Common myeloid progenitor, CD34-positive (primary cell): ENCODE measurements at places on chromosomes 11 and 22.

DNA sequence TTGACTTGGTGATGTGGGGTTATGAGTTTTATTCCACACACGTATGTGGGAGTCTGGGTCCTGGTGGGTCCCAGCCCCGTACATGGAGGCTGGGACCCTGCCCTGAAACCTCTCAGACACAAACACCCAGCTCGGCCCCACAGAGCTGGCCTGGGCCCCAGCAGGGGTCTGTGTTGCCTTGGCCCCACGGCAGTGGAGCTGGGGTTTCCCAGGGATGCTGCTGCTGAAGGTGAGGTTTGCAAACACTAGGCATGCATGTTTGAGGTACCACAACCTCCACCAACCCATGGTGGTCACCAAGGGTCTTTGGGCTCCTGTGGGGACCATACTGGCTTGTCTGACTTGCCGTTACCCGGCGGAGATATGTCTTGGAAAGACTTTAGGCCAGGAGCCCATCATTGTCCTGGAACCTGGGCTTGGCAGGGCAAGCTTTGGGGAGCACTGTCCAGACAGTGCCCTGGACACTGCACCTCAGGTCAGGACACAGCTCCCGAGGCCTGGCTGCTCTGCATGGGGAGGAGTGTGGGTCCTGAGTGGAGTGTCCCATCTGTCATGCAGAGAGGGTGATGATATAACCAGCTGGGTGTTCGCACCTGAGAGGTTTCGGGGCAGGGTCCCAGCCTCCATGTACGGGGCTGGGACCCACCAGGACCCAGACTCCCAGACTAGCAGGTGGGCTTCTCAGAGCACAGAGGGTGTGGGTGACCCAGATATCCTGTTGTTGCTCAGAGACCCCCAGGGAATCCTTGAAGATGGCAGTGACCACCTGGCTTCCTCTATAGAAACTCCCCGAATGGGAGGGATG, 63.3 kb downstream of the KCNQ1 start:
- no peak for DNase-seq

DNA sequence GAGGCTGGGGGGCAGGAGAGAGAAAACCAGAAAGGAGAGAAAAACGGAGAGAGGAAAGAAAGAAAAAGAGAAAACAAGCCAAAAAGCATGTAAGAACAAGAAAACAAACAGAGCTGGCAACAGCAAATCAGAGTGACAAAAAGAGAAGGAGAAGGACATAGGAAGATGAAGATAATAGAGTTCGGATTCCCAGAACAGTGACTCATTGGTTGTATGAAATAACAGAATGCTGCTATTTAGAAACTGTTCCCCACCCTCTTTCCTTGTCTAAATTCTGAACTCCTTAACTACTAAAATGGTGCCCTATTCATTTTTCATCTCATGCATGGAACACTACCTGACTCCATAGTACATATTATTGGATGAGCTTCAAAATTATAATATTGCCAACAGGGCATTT, 317.4 kb downstream of the C11orf87 start:
- no peak for DNase-seq

DNA sequence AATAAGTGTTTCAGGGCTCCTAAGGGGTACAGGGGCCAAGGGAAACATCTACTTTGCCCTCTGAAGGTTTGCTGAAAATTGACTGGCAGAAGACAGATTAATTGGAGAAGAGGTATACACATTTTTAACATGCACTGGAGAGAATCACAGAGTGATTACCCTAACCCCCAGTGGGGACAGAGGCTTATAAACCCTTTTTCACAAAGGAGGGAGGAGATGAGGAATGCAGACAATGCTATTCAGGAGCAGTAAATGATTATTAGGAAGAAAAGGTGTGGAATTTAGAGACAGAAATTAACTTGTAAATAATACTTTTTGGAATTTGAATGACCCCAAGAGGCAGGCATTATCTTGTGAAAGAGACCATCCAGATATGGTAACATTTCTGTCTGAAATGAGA, 582.4 kb upstream of the B3GAT1 start:
- DNase-seq, result no peak

GRCh38 chr22:30265823-30266444, 717 bp downstream of the OSM start:
- DNase-seq, result peak; percentile 94

DNA sequence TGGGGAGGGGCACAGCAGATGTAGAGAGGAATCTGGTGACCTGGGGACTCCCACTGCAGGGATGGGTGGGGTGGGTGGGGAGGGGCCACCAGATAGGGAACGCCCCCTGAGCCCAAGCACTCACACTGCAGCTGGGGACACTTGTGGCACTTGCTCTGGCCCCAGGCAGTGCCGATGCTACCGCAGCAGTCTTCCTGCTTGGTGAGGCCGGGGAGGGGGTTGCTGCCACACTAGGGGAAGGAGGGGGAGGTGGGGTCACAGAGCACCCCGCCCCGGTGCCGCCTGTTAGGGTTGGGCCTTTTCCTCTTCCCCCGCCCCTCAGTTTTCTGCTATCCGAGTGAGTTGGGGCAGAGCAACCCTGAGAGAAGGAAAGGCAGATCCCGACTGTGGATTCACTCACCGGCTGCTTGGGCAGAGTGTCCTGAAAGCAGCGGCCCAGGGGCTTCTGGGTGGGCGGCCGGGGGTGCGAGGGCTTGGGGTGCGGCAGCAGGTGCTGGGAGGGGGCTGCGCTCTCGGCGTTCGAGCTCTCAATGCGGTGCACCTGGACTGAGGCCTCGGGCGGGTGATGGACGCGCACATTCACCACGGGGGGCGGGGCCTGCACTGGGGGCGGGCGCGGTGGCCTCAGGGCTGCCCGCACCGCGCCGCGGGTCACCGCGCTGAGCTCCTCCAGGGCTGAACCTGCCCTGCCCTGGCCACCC, 4.7 kb downstream of the LTBP3 start:
- peak; percentile 97 for DNase-seq

GRCh38 chr11:109237636-109238035, 184.4 kb upstream of the C11orf87 start:
- no peak for DNase-seq

DNA sequence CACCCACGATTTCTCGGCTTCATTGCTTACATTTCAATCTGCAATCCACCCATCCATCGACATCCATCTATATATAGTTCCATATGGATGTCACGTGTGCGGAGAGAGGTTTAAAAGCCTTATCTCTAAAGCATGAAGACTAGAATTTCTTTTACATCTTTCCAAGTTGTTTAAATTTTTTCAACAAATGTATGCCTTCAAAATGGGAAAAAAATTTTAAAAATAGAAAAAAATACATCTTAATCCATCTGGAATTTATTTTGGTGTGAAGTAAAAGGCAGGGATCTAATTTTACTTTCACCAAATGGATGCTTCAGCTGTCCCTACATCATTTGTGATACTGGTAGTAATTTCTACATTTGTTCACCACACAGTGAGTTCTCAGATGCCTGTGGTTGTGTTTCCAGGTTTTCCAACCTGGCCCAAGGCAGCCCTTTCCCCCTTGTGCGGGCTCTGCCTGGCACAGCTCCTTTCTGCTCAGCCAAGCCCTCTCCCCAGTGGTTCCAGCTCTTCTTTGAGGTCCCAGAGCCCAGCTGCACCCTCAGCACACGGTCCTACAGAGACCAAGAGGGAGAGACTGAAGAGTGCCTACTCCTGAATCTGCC, 37.6 kb upstream of the KLHL35 start:
- DNase-seq, result no peak

GRCh38 chr11:70322666-70323065, 52.2 kb downstream of the PPFIA1 start:
- DNase-seq, result no peak

DNA sequence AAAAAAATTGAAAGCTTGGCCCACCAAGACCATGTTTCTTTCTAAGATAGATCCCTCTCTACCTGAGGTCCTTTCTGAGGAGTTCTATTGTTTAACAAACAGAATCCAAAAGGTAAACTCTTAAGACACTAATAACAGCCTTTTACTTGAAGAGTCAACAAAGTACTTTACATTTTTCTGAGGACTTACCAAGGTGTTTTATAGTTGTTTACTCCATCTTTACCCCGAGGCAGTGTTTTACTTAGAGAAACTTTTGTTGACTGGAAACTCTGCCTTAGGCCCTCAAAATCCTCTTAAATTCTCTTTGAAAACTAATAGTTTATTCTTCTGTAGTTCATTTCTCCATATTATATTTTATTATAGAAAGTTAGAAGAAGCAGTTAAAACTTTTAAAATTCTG, 49.7 kb upstream of the NOX4 start:
- no peak for DNase-seq

DNA sequence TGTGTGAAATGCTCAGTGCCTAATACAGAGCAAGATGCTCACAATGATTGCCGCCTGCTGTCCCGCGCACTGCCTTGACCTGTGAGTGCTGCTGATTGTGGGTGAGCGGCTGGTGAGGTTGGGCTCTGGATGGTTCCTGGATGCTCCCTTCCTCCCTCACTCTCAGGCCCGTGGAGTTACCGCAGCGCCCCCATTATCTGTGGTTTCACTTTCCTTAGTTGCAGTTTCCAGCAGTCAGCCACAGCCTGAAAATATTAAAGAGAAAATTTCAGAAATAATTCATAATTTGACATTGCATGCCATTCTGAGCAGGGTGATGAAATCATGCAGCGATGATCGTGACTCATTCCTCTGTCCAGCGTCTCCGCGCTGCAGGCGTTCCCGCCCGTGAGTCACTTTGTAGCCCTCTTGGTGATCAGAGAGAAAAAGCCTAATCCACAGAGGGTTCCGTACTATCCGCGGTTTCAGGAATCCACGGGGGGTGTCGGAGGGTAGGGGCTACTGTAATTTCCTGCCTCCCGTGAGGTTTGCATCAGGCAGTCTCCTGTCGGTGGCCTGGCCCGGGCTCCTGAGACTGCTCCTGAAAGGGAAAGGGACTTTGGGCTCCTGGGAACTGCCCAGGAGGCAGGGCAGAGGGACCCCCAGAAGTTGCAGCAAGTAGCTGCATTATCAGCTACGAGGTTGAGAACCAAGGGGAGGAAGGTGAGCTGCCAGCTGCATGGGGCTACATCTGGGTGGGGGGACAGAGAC, 10.6 kb downstream of the RPL3 start:
- peak; percentile 69 for DNase-seq

GRCh38 chr11:64854534-64855502, 10.4 kb upstream of the CDC42BPG start:
- DNase-seq, result no peak

GRCh38 chr11:21634491-21634890, 558.4 kb upstream of the ANO5 start:
- DNase-seq, result no peak

- peak; percentile 69 for DNase-seq
Observed at GRCh38 chr11:74726547-74727182, 4.6 kb downstream of the CHRDL2 start.

GRCh38 chr22:19432133-19432851, at the start of gene MRPL40:
MRPL40 (plus strand) TSS chr22:19432545; CDS start chr22:19432555, 10 bp downstream.
- peak; percentile 87 for DNase-seq

- no peak for DNase-seq
Observed at GRCh38 chr11:118223992-118224391, 819 bp downstream of the JAML start.

DNA sequence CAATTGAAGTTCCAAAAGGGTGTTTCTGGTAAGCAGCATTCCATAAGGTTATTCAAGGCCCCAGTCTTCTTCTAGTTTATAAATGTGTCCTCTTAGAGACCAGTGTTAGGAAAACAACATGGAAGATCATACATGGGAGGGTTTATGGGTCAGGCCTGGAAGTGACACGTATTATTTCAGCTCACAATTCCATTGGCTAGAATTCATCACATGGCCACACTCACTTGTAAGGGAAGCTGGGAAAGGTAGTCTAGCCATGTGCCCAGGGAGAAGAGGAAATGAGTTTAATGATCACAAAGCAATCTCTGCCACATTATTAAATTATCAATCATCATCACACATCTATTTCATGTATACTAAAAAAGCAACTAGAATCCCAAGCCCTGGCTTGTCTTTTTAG, 181.7 kb upstream of the TBCEL start:
- no peak for DNase-seq

- no peak for DNase-seq
Observed at GRCh38 chr11:17600316-17601255, 53.5 kb downstream of the OTOG start.

- DNase-seq, result peak; percentile 80
Observed at GRCh38 chr11:59207988-59208451, 4.7 kb downstream of the MPEG1 start.

DNA sequence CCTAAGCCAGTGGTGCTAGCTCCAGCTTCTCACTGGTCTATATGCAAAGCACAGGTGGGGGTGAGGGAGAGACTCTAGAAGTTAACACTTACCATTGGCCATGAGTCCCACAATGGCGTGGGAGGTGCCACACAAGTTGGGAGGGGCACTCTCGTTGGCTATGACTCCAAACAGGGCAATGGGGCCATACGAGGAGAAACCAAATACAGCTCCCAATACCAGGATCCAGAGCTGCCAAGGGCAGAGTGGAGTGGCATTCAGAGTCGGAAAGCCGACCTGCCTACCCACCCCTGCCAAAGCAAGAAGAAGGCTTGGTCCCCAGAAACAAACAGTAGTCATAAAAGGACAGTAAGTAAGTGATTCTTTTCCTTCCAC, 5.6 kb downstream of the SLC37A4 start:
- DNase-seq, result no peak

DNA sequence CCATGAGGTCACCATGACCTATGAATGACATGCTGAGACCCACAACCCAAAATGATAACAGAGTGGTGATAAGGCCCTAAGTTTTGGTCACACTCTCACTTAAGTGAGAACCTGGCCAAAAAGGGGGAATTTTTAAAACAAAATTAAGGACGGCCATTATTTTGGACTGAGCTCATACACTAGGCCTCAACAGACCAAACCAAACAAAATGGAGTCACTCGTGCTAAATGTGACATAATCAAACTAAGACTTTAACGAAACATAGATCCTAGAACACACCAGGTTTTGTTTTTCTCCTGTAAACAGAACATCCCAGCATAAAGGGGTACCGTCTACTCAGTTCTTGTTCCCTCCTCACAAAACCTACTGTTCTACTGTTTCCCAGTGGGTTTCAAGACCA, 11.4 kb downstream of the APOBEC3H start:
- no peak for DNase-seq

DNA sequence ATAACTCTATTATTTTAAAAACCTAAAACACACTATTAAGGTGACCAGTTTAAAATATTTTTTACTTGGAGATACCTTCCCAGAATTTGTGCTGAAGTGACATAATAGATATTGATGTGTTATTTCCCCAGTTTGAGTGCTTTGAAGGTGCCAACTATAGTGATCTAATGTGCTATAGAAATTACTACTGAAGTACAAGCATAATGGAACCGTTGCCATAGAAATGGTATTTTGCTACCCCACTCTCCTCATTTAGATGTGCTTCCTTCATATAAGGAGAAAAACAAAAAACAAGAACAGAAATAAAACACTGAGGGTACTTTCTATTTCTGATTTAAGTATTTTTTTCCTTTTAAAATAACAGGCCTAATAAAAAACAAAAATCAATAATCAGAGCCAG, 19.2 kb downstream of the DDI1 start:
- no peak for DNase-seq
